ENCODE measurements at places on chromosomes 1 and 21.

- DNase-seq: no peak
Observed at GRCh38 chr1:23618586-23619083, 59.3 kb upstream of the ID3 start.

GRCh38 chr1:54064299-54064698 lies 10.9 kb downstream of the TCEANC2 start:
- DNase-seq: no peak

- DNase-seq: no peak
Observed at GRCh38 chr1:234709473-234710228, 99.7 kb upstream of the IRF2BP2 start.

GRCh38 chr1:150876119-150876454 lies 312 bp downstream of the ARNT start:
- DNase-seq: no peak

DNA sequence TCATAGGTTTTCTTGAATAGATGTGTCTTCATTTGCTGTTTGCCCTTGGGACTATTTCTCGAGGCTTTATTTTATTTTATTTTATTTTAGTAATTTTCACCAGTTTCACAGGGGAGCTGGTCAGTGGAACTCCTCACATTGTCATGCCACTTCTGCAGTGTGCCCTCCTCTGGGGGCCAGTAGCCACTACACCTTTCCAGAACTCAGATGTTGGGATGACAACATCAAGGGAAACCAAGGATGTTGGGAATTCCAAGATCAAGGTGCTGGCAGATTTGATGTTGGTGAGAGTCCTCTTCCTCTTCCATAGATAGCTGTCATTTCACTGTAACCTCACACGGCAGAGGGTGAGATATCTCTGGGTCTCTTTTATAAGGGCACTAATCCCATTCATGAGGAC lies 35.5 kb downstream of the SLC26A9 start:
- DNase-seq: peak; percentile 4

DNA sequence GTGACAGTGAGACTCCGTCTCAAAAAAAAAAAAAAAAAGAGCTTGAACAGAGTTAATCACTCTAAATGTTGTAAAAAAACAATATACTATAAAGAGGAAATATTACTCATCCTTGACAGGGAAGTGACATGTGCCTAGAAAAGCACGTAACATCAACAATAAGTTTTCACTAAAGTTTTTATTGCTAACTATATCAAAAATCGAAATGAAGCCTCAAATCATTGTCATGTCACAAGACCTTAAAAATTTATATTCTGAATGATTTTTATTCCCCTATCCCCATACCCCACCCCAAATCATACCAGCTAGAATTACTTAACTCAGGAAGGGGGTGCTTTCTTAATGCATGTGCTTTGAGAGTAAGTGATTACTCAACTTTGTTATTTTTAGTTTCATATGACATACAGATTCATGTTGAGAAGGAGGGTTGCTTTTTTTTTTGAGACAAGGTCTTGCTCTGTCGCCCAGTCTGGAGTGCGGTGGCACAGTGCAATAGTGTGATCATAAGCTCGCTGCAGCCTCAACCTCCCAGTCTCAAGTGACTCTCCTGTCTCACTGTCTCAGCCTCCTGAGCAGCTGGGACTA lies 53.6 kb upstream of the MUTYH start:
- DNase-seq: peak; percentile 48

DNA sequence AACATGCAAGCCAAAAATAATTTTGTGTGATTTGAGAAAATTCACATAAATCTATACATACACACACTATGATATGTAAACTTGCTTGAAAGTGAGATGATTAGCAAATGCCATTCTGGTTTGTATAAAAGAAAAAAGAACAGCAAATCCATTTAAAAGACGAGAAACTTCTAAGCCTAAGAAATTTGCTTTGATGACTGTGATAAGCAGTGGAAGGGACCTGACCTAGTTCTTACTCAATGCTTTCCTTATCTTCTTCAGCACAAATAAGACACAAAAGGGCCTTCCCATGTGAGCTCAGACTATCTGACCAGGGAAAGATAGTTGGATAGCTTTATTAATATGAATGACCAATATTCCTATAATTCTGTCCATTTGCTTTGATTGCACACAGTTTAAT lies 25.3 kb upstream of the NMNAT2 start:
- DNase-seq: no peak

- DNase-seq: no peak
Observed at GRCh38 chr1:98267423-98267822, 346.6 kb upstream of the DPYD start.

- DNase-seq: peak; percentile 40
Observed at GRCh38 chr1:6141592-6141991, 38.5 kb downstream of the CHD5 start.

- no peak for DNase-seq
Observed at GRCh38 chr1:95230256-95230655, 3.8 kb upstream of the RWDD3 start.

- DNase-seq: peak; percentile 56
Observed at GRCh38 chr21:41766883-41767605, at the start of gene RIPK4. Gene RIPK4 (minus strand): TSS chr21:41767052. CDS start chr21:41767041, 11 bp downstream.

GRCh38 chr1:43602990-43603389 lies 47.0 kb upstream of the KDM4A start:
- no peak for DNase-seq

DNA sequence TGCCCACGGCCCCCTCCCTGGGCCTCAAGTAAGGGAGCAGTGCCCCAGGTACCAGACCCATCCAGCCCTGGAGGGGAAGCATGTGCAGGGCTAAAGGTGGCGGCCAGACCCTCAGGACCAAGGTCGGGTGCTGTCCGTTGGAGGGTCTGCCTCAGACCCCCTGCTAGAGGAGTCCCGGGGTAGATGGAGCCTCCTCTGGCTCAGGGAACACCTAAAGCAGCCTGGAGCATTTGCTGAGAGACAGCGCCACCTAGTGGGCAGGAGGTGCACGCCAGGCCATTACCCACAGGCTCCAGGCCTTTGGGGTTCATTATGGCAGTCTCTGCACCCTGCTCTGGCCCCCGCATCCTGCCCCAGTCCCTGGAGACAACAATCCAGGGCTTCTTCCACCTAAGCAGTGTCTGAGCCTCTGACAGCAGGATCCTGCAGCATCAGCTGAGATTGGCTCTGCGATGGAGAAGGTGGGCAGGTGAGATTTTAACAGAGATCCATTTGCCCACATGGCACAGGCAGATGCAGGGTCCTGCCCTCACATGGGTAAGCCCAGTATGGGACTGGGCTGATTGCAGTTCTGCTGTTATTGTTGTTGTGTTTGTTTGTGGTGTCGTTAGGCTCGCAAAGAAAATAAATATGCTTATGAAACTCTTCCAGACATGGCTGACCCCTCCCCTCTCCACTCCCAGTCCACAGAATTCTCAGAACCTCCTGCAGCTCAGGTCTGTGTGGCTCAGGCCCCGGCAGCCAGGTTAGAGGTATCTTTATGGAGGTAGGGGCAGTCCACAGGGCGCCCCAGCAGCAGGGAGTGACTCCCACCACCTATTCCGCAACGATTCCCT lies 42.4 kb downstream of the CTNNBIP1 start:
- peak; percentile 86 for DNase-seq

GRCh38 chr1:109776911-109777310 lies 13.2 kb upstream of the EPS8L3 start:
- peak; percentile 84 for DNase-seq

- no peak for DNase-seq
Observed at GRCh38 chr1:66357478-66358197, 176.3 kb upstream of the SGIP1 start.

- DNase-seq: no peak
Observed at GRCh38 chr1:234928642-234929041, 200.0 kb downstream of the TOMM20 start.

DNA sequence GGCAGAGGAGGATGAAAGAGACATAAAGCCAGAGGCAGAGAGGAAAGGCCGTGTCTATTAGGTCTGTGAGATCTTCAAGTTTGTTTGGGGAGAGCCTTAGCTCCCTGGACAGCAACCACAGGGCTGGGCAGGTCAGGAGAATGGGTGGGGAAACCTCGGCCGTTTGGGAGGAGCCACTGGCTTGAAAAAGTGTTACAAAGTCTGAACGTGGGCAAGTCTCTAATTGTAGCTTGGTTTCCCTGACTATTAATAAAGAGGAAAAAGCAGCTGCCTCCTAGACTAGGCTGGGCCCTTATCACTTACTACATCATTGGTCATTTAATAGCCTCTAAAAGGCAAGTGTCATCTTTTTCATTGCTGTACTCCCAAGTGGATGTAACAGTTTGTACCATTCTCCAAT lies at the start of gene CCDC17:
TSS of gene CCDC17 (minus strand) at position 83 of the 400 bp plus-strand sequence. CDS start 145 bp downstream, outside the sequence.
- DNase-seq: no peak

Data from activated CD4-positive, alpha-beta T cell treated with anti-CD3 and anti-CD28 coated beads, Interleukin-2, amount 50 U/mL, for 16 hours (primary cell).